ENCODE measurements at places on chromosomes 5 and 9.

- DNase-seq: no peak
Measured at GRCh38 chr5:124154714-124155113, 591.7 kb downstream of the ZNF608 start.

- peak; percentile 63 for DNase-seq
Measured at GRCh38 chr9:108056084-108056804, 566.7 kb upstream of the KLF4 start.

DNA sequence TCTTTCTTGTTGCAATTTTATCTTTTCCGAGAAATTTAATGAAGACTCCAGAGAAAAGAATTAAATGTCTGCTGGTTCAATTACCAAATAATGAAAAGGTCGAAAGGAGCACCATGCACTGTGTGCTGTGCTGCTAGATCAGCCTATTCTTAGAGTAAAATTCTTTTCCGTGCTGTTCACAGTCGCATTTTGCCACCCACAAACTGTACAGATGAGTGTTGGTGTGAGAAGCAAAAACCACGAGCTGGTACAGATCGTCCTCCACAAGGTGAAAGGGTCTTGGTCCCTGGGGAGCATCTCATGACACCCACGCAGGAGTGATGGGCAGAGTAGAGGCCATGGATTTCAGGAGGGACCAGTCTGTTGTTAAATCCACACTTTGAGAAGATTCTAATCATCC is 143.8 kb upstream of the PUM3 start:
- DNase-seq: no peak

DNA sequence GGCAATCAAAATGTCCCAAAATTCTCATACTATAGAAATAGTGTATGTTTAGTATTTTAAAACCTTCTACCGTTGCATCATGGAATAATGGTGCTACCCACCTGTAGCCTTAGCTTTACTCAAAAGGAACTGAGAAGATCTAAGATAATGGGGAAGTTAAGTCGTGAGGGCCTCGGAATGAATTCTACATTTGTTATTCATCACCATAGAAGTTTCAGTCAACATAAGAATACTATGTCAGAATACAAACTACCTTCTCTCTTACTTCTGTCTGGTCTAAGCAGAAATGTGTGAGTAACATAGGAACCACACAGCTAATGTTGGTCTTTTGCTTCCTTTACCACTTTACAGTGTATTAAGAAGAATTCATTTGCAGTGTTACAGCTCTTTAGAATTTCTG is 43.2 kb downstream of the RFK start:
- no peak for DNase-seq

DNA sequence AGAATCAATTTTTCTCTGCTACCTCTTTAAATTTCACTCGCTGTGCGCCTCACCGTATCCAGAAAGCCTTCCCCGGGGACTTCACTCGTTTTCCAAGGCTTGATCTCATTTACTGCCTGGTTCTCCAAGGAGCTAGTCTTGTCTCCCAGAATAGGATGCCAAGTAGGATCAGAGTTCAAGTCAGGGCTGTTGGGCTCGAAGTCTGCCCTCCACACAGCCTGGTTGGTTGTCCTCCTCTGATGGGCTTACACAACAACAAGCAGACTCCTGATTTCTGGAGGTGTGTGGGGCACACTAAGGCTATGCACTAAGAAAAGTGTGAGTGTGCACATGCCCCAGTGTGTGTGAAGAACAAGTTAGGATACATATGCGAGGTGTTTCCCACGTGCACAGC is 14.0 kb upstream of the TNIP1 start:
- DNase-seq: no peak

DNA sequence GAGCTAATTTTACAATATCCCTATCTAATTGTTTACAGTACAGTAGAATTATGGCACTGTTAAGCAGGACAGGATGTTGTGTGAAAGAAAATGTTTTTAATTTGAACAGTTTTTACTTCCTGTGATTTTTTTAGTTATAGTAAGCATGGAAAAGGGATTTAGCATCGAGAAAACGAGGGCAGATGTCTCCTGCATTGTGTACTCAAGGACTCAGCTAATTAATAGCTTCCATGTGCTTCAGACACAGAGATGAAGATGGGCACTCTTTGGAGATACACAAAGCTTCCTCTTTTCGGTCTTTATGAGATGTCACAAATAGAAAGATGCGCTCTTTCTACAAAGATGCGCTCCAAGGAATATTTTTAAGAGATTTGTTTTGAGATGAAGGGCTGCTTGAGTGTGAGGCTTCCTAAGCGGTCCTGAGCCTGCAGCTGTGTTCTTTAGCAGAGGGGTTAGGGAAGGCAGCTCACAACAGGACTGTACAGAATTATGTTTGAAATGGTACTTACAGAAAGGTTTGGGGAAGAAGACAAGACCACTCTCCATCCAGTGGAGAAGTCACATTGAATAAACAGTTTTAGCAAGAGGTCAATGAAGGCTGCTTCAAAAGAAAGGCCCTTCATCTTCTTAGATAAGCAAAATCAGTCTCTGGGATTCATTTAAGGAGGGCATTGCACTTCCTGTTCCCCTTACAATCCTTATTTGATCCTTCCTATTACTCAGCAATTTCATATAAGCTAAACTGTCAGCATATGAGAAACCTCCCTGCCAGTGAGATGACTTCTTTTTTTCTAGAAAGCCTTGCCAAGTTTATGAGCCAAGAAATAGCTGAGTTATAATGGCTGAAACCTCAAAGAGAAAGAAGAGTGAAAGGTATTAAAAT is 311.5 kb downstream of the EFNA5 start:
- peak; percentile 79 for DNase-seq

- no peak for DNase-seq
Measured at GRCh38 chr9:20804489-20805250, 120.6 kb downstream of the FOCAD start.

DNA sequence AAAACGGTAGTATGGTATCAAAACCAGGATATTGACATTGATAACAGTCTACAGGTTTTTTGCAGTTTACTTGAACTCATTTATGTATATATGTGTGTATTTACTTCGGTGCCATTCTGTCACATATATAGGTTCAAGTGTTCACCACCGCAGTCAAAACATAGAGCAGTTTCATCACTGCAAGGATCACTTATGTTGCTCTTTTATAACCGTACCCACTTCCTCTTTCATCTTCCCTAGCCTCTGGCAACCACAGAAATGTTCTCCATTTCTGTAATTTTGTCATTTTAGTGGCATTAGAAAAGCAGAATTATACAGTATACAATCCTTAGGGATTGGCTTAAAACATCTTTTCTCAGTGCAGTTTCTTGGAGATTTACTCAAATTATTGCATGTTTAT is 90.3 kb downstream of the SH3GL2 start:
- no peak for DNase-seq

DNA sequence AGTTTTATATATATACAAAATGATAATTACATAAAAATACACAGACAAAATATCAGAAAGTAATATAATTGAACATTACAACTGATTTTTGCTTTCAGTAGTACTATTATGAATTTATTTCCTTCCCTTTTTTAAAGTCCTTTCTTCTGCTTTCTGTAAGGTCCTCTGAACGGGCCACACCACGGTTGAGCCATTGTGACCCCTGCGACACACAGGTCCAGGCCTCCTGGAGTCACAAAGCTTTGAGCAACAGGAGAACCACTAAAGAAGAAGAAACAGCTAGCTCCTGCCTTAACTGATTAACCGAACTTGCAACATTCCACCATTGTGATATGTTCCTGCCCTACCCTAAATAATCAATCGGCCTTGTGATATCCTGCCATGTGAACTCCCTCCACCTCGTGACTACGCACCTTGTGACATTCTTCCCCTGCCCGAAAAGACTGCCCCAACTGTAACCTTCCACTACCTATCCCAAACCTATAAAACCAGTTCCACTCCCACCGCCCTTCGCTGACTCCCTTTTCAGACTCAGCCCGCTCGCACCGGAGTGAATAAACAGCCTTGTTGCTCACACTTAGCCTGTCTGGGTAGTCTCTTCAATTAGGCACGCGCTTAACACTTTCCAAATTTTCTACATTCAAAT is 375.0 kb upstream of the RFX3 start:
- no peak for DNase-seq

- DNase-seq: peak; percentile 60
Measured at GRCh38 chr9:8855046-8855445, 1055.5 kb upstream of the DMAC1 start.

GRCh38 chr9:110240198-110240597 is 16.1 kb downstream of the TXN start:
- DNase-seq: no peak

- no peak for DNase-seq
Measured at GRCh38 chr5:179410291-179411160, 65.3 kb upstream of the ADAMTS2 start.

- no peak for DNase-seq
Measured at GRCh38 chr9:32748013-32748412, 35.3 kb upstream of the TMEM215 start.

DNA sequence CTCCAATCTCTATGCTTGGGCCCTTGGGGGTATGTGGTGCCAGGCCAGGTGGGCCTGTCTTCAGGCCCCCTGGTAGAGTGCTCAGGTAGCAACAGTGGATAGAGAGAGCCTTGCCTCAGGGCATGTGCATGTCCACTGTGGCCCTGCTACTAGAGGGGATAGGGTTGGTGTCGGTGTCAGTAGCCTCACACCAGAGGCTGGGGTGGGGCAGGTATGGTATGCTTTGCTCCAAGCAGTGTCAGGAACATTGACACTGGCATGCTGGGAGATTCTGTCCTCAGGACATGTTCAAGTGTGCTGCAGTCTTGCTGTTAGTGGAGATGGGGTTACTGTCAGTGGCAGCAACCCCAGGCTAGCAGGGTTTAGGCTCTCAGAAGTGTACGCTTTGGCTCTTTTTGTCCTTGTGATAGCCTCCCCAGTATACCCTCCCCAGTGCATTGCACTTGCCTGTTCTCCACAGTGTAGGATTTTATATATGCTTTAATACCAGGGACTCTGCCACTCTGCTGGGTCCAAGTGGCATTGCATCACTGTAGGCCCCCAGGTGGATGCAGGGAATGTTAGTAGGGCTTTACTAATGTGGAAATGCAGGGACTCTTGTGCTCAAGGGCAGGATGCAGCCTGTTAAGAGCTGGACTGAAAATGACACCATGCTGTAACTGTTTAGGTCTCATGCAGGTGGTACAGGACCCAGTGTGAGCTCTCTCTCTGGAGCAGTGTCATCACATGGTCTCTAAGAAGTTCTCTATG is 21.6 kb downstream of the RIC1 start:
- no peak for DNase-seq

DNA sequence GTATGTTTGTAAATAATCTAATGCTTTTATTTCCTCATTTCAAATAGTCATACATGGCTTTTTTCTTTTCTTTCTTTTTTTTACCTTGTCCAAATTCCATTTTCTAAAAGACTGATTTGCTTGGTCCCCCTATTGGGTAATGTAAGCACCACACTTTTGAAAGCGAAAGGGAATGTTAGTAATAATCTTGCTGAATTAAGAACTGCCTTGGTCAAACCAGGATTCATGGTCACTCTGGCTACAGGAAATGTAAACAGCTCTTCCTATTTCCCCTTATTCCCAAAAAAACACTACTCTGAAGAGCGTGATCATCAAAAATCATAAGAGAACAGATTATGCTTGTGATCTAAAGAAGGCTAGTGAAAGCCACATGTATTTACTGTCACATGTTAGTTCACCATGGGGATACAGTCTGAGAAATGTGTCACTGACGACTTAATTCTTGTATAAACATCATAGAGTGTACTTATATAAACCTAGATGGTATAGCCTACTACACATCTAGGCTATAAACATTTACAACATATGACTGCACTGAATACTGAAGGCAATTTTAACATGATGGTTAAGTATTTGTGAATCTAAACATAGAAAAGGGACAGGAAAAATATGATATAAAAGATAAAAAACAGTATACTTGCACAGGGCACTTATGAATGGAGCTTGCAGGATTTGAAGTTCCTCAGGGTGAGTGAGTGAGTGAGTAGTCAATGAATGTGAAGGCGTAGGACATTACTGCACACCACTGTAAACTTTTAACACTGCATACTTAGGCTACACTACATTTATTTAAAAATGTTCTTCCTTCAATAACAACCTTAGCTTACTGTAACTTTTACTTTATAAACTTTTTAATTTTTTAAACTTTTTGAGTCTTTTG is 75.3 kb downstream of the HMGCR start:
- DNase-seq: peak; percentile 53

DNA sequence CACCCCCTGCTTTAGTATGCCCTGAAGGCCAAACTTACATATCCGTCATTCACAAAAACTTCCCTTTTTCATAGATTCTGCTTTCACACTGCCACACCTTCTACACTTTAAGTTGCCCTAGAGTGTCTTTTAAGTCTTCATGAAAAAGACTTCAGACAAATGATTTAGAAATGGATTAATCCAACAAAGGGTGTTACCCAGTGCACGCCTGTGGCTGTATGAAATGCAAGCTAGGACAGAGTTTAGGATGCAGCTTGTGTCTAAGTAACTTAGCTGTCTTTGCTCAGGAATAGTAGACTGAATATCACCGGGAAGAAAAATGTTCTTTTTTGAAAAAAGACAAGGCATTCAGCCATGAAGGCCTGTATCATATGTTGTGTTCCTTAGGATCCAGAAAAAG is 210.0 kb downstream of the MPDZ start:
- no peak for DNase-seq

GRCh38 chr9:93907551-93908199 is 47.5 kb downstream of the BARX1 start:
- no peak for DNase-seq

GRCh38 chr5:148541054-148541835 is 113.1 kb downstream of the HTR4 start:
- DNase-seq: no peak

DNA sequence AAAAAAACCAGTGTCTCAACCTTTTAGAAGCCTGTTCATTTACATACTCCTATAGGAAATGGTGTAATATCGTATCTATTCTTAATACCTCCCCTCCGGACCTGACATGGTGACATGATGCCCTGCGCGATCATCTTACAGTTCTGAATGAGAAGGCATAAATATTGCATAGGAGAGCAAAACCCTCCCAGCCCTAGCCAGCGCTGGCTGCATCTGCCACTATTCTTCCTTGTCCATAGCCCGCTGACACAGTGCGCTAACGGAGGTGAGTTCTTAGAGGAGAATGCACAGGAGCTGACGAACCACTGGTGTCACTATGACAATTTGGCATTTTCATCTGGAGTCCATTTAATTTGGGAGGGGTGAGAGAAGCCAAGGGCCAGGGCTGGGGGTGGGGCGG is 290.1 kb downstream of the EFNA5 start:
- DNase-seq: no peak

- DNase-seq: no peak
Measured at GRCh38 chr5:14141764-14142163, 1.4 kb upstream of the TRIO start.

- no peak for DNase-seq
Measured at GRCh38 chr9:135012166-135012565, 75.3 kb upstream of the OLFM1 start.

GRCh38 chr9:91120200-91120599 is 241.5 kb downstream of the AUH start:
- DNase-seq: no peak

DNA sequence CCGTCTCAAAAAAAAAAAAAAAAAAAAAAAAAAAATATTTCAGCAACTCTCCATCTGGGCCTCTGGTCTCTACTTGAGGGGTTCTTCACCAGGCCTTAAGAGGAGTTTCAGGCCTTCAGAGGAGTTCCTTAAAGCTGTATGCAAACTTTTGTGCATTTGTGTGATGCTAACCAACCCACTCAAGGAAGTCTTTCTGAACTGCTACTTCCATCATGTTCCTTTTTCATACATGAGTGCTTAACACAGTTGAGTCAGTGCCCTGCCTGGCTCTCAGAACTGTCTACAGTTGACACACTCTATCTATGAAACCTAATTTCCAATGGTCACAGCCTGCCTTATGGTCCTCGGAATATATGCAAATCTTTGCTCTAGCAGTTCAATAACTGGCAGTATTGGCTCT is 146.5 kb downstream of the MEF2C start:
- DNase-seq: no peak

Data from fibroblast of upper back skin (primary cell).